ENCODE measurements at places on chromosomes 13 and 19.

GRCh38 chr13:24038841-24039330 is 121.6 kb upstream of the SPATA13 start:
- DNase-seq = no peak

GRCh38 chr13:101726681-101727080 is 274.2 kb downstream of the ITGBL1 start:
- DNase-seq = no peak

- no peak for DNase-seq
Observed at GRCh38 chr13:107650081-107650701, 565.1 kb downstream of the LIG4 start.

GRCh38 chr13:92164822-92165221 is 766.4 kb downstream of the GPC5 start:
- no peak for DNase-seq

- no peak for DNase-seq
Observed at GRCh38 chr13:110562036-110562597, 595 bp upstream of the RAB20 start.

DNA sequence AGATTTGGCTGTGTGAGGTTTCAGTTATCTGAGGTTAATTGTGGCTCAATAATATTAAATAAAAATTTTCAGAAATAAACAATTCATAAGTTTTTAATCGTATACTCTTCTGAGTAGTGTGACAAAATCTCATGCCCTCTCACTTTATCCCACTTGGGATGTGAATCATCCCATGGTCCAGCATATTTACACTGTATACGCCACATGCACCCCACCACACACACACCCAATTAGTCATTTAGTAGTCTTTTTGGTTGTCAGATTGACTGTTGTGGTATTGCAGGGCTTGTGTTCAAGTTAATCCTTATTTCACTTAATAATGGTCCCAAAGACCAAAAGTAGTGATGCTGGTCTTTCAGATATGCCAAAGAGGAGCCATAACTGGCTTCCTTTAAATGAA is 66.4 kb upstream of the PCDH9 start:
- no peak for DNase-seq

- no peak for DNase-seq
Observed at GRCh38 chr19:47798904-47799266, 5.5 kb downstream of the TPRX1 start.

DNA sequence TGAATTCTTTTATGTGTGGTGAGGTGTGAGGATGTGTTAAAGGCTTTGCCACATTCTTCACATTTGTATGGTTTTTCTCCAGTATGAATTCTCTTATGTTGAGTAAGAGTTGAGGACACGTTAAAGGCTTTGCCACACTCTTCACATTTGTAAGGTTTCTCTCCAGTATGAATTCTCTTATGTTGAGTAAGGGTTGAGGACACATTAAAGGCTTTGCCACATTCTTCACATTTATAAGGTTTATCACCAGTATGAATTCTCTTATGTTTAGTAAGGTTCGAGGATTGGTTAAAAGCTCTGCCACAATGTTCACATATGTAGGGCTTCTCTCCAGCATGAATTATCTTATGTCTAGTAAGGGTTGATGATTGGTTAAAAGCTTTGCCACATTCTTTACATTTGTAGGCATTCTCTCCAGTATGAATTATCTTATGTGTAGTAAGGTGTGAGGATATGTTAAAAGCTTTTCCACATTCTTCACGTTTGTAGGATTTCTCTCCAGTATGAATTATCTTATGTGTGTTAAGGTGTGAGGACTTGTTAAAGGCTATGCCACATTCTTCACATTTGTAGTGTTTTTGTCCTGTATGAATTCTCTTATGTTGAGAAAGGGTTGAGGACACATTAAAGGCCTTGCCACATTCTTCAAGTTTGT is 27.1 kb downstream of the ZNF724 start:
- no peak for DNase-seq

- no peak for DNase-seq
Observed at GRCh38 chr13:99287551-99287950, 19.6 kb downstream of the GPR183 start.

- DNase-seq = peak; percentile 87
Observed at GRCh38 chr19:39397360-39398296, 6.5 kb downstream of the MED29 start.

DNA sequence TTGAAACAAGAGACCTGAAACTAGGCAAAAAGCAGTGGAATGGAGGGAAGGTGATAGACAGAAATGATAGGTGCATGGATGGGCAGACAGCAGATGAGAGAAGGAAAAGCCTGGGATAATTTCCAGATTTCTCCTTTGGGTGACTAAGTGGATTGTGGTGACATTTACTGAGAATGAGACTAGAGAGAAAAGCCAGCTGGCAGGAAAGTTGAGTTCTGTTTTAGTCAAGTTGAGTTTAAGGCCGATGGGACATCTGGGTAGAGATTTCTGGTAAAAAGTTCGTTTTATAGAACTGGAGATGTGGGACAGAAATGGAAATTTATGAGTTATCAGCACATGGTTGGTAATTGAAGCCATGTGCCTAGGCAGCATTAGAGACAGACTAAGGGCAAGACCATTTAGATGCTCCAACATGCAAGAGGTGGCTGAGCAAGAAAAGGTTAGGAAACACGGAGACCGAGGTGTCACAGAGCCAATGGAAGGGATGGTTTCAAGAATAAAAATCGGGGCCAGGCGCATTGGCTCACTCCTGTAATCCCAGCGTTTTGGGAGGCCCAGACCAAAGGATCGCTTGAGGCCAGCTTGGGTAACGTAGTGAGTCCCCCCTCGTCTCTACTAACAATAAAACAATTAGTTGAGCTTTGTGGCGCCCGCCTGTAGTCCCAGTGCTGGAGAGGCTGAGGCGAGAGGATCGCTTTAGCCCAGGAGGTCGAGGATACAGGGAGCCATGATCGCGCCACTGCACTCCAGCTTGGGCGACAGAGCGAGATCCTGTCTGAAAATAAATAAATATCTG is 9.6 kb upstream of the DGKH start:
- no peak for DNase-seq

- no peak for DNase-seq
Observed at GRCh38 chr13:109899316-109899715, 112.9 kb upstream of the IRS2 start.

DNA sequence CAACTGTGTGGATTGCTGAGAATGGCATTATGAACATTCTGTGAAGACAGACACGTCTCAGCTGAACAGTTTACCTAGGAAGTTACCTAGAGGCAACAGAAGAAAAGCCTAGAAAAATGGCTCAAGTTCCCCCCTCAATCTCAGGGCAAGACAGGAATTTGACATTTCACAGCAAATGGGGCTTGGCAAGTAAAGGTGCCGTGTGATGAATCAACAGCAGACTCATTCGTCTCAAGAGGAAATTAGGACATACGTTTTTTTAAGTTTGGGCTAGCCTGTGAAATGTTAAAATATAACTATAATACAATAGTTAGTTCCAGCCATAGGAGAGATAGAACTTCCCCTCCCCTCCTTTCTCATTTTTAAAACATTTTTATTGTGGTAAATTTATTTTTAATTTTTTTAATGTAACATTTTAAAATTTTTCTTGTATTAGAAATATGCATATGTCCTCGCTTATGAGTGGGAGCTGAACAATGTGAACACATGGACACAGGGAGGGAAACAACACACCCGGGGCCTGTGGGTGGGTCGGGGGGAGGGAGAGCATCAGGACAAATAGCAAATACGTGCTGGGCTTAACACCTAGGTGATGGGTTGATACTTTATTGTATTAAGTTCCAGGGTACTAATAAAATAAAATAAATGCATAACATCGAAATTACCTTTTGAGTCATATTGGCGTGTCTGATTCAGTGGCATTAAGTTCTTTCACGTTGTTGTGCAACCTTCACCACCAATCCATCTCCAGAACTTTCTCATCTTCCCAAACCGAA is 116.0 kb downstream of the COL4A2 start:
- no peak for DNase-seq

GRCh38 chr19:16013851-16014840 is 62.1 kb upstream of the TPM4 start:
- DNase-seq = no peak

- no peak for DNase-seq
Observed at GRCh38 chr13:113053801-113054604, 51.6 kb upstream of the F7 start.

DNA sequence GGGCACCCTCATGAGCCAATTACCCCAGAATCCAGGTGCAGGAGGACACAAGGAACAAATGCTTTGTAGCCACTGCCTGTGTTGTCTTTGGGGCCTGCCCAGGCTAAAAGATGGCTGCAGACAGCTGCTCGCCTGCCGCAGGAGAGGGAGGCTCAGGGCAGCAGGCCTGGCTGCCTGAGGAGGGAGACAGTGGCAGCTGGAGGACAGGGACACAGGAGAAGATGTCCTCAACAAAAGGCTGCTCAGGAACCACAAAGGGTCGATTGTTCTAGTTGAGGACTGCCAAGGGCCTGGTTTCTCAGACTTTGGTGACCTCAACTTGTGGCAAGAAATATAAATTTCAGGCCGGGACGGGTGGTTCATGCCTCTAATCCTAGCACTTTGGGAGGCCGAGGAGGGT is 7.6 kb downstream of the SIRT2 start:
- no peak for DNase-seq

DNA sequence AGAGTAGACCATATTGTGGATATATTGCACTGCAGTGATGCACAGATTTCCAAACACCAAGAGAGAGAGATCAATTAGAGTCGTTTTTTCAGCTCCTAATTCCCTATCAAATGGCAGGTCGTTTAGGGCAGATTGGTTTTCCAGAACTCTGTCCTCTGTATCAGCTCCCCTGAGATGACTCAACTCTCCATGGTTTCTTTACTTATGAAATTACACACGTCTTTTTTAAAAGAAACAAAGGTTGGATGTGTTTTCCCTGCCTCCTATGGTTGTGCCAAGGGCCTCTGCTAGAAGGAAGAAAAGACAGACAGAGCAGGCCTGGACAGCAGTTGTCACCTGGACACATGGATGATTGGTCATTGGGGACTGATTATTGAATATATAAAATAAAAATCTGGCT is 478.1 kb upstream of the NBEA start:
- no peak for DNase-seq

DNA sequence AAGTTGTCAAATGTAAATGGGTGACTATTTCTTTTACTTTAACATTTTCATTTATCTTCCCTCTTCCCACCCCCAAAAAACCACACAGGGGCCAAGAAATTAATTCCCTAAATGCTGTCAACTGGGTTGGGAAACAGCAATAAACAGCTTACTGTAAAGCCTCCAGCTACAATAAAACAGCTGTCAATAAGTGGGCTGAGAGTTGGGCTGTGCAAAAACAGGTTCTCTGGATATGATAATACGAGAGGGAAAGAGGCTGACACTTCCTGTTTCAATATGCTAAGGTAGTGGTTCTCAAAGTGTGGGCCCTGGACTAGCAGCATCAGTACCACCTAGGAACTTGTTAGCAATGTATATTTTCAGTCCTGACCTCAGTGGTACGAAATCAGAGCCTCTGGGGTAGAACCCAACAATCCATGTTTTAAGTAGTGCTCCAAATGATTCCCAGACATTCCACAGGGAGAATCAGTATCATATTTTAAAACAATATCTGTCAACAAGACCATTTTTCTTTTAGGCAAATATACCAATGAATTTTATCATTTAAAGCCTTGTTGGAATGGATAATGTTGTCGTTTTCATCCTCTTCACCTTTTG is 8.4 kb downstream of the PCDH9 start:
- DNase-seq = no peak

DNA sequence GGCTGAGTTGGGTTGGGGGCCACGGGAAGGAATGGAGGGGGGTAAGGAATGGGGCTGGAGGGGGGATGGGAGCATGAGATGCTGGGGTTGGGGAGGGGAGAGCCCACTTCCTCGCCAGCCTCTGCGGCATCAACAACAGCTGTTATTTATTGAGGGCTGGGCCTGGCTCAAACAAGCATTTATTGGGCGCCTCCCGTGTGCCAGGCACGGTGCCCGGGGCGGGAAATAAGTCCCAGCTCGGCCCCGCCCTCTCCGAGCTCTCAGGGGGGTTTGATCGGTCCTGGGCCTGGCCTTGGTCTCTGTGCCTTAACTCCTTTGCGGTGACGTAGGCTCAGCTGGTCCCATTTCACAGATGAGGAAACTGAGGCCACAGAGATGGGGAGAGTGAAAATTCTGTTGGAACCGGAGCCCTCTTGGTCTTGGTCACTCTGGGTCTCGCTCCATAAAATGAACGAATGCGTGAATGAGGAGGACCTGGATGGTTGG is 919 bp upstream of the ADAMTS10 start:
- DNase-seq = no peak

GRCh38 chr19:2149980-2150793 is 1.2 kb downstream of the AP3D1 start:
- no peak for DNase-seq

GRCh38 chr13:75687150-75687763 is 51.1 kb downstream of the LMO7 start:
- no peak for DNase-seq

DNA sequence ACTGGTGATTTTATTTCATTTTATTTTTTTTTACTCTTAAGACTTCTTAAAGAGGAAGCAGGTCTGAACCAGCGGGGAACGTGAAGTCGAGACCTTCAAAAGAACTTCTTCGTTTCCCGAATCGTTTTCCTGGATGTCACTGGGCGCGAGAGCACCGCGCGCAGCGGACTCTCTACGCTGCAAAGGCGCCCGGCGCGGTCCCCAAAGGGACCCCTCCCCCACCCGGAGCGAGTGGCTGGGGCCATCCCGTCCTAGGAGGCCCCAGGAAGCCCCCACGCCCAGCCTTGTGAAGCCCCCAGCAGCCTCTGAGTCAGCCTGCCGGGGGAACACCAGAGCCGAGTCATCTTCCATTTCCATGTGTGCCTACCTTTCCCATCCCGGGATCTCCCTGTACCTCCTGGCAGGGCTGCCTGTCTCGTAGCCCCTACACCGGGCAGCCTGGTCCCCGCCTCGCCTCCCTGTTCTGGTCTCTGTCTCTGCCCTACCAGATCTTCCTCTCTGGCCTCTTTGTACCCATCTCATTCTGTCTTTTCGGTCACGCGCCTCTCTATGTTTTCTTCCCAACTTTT is 608 bp downstream of the CD70 start:
- DNase-seq = no peak

GRCh38 chr13:48636550-48636949 is 17.2 kb upstream of the CYSLTR2 start:
- no peak for DNase-seq

DNA sequence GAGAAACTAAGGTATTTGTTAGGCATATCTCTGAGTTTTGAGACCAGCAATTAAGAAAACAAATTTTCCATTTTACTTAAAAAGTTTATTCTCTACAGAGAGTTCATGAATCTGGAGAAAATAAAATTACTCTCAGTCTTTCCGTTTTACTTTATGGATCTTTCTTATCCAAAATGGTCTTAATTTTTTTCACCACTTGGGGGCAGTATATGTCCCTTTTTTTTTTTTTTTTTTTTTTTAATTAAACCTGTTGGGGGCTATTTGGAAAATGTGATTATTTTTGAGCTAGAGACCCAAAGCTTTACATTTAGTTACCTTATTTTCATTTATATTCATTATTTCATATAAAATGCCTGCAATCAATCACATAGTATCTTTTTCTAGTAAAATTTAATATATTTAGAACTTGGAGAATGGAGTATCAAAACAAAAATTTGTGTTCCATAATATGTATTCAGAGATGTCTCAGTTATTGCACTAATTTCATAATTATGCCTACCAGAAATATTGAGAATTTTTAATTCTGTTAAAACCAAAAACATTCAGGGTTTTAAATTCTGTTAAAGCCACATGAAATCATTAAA is 27.1 kb downstream of the PIBF1 start:
- no peak for DNase-seq
